SJSA1 (cell line): ENCODE measurements at places on chromosomes 6 and 20. TPM values are rescaled to one million over a fixed set of nuclear protein-coding genes. Genes with fewer than 3 reads are reported as not detected.
A peak's percentile ranks its signal among the peaks of the same experiment; 100 is the strongest.

- H3K4me1 ChIP-seq: no peaks in the 10 kb centered on the region
- no peak overlapping the region for H3K4me3 ChIP-seq
- H3K27me3 ChIP-seq: no peaks in the 10 kb centered on the region
- no peak overlapping the region for H3K27ac ChIP-seq
- peaks cover 75% of the 10 kb centered on the region for H3K36me3 ChIP-seq
- no peak for DNase-seq
Measured at GRCh38 chr20:34942301-34942700, 13.3 kb downstream of the GSS start.

CLVS2 gene
- not detected in 2 replicates for total RNA-seq

GRCh38 chr6:6781172-6781872 lies 192.8 kb downstream of the LY86 start:
- no peak overlapping the region for H3K4me3 ChIP-seq
- DNase-seq: peak; percentile 66
- H3K4me1 ChIP-seq: peaks cover 44% of the 10 kb centered on the region
- H3K27ac ChIP-seq: peak overlapping the region; percentile 33

GRCh38 chr20:33709905-33710541 lies 10.1 kb downstream of the PXMP4 start:
- H3K27me3 ChIP-seq: no peaks in the 10 kb centered on the region
- no peak for DNase-seq
- no peak overlapping the region for H3K4me3 ChIP-seq
- H3K27ac ChIP-seq: no peak overlapping the region
- H3K36me3 ChIP-seq: peaks cover 27% of the 10 kb centered on the region

DNA sequence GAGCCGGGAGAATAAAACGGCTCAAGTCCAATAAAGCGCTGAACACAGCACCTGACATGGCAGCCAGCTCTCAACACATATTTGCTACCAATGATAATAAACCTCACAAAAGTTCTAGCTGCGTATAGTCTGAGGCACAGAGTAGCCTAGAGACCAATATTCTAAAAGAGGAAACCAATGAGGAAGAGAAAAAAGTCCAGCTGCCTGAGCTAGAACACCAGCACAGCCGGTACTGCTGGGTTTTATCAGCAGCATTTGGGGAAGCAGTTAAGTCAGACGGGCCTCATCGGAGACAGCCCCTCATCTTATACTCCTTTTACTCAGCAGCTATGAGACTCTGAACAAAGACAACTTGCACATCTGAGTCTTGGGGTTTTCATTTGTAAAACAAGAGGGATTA lies 2.4 kb upstream of the RTF2 start:
- no peak overlapping the region for H3K27ac ChIP-seq
- H3K4me3 ChIP-seq: no peak overlapping the region
- H3K4me1 ChIP-seq: peaks cover 6% of the 10 kb centered on the region; the same call in 1 of the 2 replicates
- H3K27me3 ChIP-seq: no peaks in the 10 kb centered on the region; the same call in 1 of the 2 replicates

PRKN gene
- not detected in 2 replicates for total RNA-seq

DNA sequence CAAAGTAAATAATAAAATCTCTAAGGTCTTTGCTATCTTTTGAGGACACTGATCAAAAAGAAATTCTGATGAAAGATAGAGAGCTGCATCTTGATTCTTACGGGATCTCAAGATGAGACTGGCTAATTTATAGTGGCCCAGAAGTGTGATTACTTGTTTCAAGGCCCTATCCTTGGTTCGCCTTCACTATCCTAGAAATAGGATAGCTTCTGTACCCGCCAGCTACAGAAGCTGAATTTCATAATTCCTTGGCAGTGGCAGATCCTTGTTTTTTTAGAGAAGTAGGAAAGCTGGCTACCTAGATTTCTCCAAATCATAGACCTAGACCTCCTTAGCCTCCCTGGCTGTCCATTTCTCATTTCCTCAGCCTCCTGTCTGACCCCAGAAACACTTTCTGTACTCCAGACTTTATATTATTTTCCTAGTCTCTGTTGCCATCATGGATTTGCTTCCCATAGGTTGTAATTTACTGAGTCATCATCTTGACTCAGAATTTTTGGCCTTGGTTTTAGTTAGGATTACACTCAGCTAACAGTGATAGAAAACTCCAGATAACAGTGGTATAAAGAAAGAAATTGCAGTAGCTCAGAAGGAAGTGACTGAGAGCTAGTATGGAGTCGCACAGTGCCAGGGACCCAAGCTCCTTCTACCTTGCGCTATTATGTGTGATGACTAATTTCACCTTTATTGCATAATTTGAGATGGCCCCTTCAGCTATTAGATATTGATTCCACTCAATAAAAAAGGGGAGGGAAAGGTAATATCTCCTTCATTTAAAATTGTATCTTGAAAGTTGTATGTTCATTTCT lies 27.7 kb downstream of the PHF3 start:
- DNase-seq: no peak
- no peaks in the 10 kb centered on the region; the same call in 1 of the 2 replicates for H3K4me1 ChIP-seq
- 0 out of 2 replicates have a peak, but pooled peaks cover 3% of the 10 kb centered on the region for H3K36me3 ChIP-seq
- no peak overlapping the region for H3K4me3 ChIP-seq
- H3K27me3 ChIP-seq: no peaks in the 10 kb centered on the region
- H3K27ac ChIP-seq: no peak overlapping the region

- peak overlapping the region; percentile 47 for H3K27ac ChIP-seq
- peak; percentile 59 for DNase-seq
Measured at GRCh38 chr6:19380293-19380692, 456.9 kb upstream of the ID4 start.

DNA sequence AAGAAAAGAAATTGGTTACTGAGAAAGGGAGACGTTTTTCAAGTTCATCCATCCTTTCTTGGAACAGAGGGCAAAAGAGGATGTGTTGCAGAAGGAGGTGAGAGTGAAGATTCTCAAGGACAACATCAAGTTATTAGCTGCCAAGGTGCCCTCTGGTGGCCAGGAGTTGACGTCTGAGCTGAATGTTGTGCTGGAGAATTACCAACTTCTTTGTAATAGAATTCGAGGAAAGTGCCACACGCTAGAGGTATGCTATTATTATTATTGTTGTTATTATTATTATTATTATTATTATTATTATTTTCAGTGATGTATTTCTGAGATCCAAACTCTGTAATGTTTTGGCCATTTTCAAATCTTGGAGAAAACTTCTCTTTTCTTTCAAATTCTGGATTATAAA lies 197.0 kb downstream of the UTRN start:
- peaks cover 55% of the 10 kb centered on the region for H3K36me3 ChIP-seq
- H3K4me1 ChIP-seq: peaks cover 16% of the 10 kb centered on the region
- no peak overlapping the region for H3K4me3 ChIP-seq

- H3K36me3 ChIP-seq: no peaks in the 10 kb centered on the region
- peaks cover 30% of the 10 kb centered on the region for H3K27me3 ChIP-seq
- H3K4me1 ChIP-seq: peaks cover 18% of the 10 kb centered on the region
Measured at GRCh38 chr6:21666201-21666691, 72.7 kb downstream of the SOX4 start.

GRCh38 chr6:91877994-91878393 lies 1291.1 kb upstream of the MAP3K7 start:
- 0 out of 2 replicates have a peak, but pooled peaks cover 3% of the 10 kb centered on the region for H3K27me3 ChIP-seq
- no peak for DNase-seq
- H3K4me1 ChIP-seq: no peaks in the 10 kb centered on the region
- H3K36me3 ChIP-seq: no peaks in the 10 kb centered on the region
- no peak overlapping the region for H3K4me3 ChIP-seq
- H3K27ac ChIP-seq: no peak overlapping the region

ENPP5 gene
- total RNA-seq: 0.94 and 2.8 TPM in 2 replicates

GRCh38 chr20:17315407-17316231 lies 88.8 kb downstream of the PCSK2 start:
- DNase-seq: no peak
- peaks cover 3% of the 10 kb centered on the region; the same call in 1 of the 2 replicates for H3K27me3 ChIP-seq
- H3K36me3 ChIP-seq: no peaks in the 10 kb centered on the region
- no peak overlapping the region for H3K4me3 ChIP-seq
- H3K4me1 ChIP-seq: no peaks in the 10 kb centered on the region
- H3K27ac ChIP-seq: no peak overlapping the region

GRCh38 chr6:11258260-11259237 lies 26.1 kb upstream of the NEDD9 start:
- peaks cover 30% of the 10 kb centered on the region for H3K4me1 ChIP-seq
- H3K36me3 ChIP-seq: no peaks in the 10 kb centered on the region
- no peak overlapping the region for H3K4me3 ChIP-seq
- H3K27ac ChIP-seq: no peak overlapping the region
- DNase-seq: no peak
- H3K27me3 ChIP-seq: no peaks in the 10 kb centered on the region

- no peaks in the 10 kb centered on the region for H3K27me3 ChIP-seq
- no peaks in the 10 kb centered on the region for H3K36me3 ChIP-seq
- H3K27ac ChIP-seq: no peak overlapping the region
Measured at GRCh38 chr6:116392132-116393013, 21.6 kb downstream of the DSE start.
